ENCODE measurements at places on chromosomes 11 and 22.
A peak's percentile ranks its signal among the peaks of the same experiment; 100 is the strongest.

DNA sequence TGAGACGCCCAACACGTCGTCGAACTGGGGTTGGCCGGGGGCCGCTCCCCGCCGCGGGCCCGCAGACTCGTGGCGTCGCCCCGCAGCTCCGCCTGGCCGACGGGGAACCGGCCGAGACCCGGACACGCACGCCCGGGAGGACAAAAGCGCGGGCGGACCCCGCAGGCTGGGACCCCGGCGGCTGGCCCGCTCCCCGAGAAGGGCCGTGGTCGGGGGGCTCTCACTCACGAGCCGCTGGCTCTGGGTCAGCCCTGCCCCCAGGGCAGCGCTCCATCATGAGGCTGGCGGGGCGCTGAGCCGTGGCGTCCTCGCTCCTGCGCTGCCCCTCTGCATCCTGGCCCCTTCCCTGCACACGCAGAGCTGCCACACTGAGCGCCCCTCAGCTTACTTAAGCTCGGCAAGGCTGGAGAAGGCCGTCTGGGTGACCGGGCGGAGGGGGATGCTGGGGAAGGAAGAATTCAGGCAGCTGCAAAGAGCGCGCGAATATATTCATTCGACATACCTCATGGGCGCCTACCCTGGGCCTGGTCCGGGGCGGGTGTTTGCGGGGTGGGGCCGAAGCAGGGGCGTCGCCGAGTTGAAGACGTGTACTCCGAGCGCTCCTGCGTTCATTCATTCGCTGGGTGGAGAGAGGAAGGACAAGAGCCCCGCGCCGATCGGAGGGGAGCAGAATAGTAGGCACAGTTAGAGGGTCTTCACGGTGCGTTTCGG is 579 bp upstream of the CYB5R2 start:
- DNase-seq, result no peak

GRCh38 chr22:44730490-44731356 is 21.7 kb upstream of the ARHGAP8 start:
- DNase-seq, result no peak

- DNase-seq, result peak; percentile 71
Measured at GRCh38 chr11:120001178-120002090, 136.5 kb downstream of the TRIM29 start.

GRCh38 chr22:36649066-36649465 is 54.5 kb downstream of the CACNG2 start:
- no peak for DNase-seq

DNA sequence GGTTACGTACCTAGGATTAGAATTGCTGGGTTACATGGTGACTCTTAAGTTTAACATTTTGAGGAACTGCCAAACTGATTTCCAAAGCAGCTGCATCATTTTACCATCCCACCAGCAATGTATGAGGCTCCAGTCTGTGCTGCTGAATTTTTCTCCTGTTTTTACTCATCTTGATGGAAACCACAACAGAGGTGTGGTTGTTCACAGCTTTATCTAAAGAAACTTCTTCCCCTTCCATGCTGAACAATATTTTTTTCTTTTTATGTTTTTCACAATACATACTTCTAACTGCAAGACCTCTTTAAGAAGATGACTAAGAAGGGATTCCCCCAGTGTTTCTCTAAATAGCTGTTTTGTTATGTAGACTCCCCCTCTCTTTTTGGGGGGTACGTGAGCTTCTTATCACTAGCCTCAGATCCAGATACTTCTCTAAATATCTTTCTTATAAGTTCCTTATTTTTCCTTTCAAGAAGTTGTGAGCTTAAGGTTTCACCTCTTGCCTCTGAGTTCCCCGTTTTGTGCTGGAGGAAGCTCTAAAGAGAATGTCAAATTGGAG is 24.0 kb downstream of the TCP11L1 start:
- DNase-seq, result no peak

GRCh38 chr11:71281831-71282230 is 29.5 kb upstream of the SHANK2 start:
- DNase-seq, result no peak

DNA sequence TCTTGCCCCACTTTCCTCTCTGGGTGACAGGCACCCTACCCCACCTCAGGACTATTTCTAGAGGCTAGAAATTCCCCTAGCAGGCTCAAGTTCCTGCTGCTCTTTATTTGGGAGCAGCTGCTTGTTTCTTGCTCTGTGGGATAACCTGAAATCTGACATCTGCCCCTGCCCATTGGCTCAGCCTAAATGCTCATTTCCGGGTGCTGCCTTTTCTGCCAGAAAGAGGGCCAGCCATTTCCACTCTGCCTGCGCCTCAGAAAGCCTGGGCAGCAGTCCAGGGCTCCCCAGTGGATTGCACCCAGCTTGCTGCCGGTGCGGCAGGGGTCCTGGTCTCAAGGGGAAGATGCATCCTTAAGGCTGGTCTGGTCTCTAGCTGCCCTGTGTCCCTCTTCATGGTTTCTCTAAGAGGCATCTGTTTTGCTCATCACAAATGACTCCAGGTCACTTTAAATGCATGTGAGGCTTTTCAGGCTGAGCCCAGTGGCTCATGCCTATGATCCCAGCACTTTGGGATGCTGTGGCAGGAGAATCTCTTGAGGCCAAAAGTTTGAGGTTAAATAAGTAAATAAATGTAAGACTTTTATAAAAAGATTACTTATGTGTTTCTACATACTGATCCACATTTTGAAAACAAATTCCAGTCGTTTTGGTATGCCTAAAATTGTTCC is 10.3 kb upstream of the PNPLA5 start:
- DNase-seq, result peak; percentile 9

GRCh38 chr22:36816636-36817524 is at the start of gene PVALB:
TSS of gene PVALB (minus strand) at chr22:36817035. CDS start at chr22:36817005, 30 bp downstream.
- peak; percentile 40 for DNase-seq

All from NCI-H2081 (cell line).